ENCODE measurements at places on chromosomes 12 and 14.

GRCh38 chr14:98622208-98623051, 649.6 kb downstream of the BCL11B start:
- no peak for DNase-seq

- no peak for DNase-seq
Observed at GRCh38 chr12:12527820-12528296, 34.8 kb downstream of the DUSP16 start.

GRCh38 chr12:21940549-21941505, at the start of gene ABCC9:
ABCC9 (minus strand) TSS chr12:21941426; CDS start chr12:21936674, 4,752 bp downstream.
- DNase-seq = no peak

DNA sequence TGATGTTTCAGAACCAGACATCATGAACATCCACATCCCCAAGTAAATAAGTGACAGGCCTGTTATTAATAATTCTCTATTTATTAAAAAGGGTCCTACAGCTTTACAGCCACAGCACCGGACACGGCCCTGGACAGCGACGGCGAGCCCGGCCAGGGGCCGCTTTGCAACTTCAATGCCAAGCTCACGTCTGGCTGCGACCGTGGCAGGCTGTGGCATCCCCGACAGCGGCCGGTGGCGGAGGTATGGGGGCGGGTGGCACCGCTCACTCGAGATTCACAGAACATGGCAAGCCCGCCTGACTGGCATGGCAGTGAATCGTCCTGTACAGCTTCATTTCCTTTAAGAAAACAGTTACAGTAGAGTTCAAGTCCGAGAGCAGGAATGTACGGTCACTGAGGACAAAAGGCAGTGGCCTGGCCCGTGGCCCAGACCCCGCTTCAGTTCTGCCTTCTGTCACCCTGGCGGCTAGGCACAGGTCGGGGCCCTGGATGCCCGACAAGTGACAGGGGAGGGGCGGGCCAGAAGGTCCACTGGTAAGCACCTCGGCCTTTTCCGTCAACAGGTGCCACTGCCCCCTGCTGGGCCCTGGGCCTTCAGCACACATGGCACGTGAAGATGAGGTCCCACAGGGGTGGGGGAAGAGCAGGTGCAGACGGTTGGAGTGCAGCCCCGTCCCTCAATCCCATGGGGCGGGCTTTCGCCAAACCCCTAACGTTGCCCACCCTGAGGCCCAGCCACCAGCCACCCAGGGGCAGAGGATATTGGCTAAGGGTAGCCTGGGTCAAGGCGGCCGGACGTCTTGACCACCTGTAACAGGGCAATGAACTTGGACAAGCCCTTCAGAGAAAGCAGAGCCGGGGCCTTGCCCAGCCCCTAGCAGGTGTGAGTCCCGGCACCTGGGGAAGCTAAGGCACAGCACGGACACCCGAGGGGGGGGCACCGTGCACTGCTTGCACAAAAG, 30.3 kb downstream of the HIP1R start:
- no peak for DNase-seq

DNA sequence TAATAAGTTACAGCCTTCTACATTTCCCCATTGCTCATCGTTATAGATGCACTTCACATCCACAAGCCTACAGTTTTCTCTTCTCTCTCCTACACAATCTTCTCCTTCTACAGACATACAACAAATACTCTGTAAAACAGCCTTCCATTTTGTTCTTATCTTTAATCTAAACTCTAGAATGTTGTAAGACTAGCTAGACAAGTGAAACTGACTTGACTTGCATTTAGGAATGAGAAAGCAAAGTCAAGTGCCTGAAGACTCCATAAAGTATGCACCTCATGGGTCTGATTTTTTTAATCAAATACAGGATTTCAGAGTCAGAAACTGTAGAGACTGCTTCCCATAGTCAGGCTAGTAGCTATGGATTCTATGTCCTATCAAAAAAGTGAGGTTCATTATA, 190.3 kb downstream of the KLHL28 start:
- DNase-seq = no peak

- DNase-seq = no peak
Observed at GRCh38 chr12:109377139-109377685, 29.5 kb downstream of the MYO1H start.

DNA sequence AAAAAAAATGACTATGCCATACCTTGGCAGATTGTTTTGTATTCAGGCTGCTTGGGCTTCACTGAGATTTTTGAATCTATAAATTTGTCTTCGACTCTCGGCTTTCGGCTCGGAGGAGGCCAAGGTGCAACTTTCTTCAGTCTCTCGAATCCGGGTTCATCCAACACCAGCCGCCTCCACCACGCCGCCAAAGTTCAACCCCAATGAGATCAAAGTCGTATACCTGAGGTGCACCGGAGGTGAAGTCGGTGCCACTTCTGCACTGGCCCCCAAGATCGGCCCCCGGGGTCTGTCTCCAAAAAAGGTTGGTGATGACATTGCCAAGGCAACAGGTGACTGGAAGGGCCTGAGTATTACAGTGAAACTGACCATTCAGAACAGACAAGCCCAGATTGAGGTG, 12.4 kb upstream of the SPPL3 start:
- DNase-seq = no peak

DNA sequence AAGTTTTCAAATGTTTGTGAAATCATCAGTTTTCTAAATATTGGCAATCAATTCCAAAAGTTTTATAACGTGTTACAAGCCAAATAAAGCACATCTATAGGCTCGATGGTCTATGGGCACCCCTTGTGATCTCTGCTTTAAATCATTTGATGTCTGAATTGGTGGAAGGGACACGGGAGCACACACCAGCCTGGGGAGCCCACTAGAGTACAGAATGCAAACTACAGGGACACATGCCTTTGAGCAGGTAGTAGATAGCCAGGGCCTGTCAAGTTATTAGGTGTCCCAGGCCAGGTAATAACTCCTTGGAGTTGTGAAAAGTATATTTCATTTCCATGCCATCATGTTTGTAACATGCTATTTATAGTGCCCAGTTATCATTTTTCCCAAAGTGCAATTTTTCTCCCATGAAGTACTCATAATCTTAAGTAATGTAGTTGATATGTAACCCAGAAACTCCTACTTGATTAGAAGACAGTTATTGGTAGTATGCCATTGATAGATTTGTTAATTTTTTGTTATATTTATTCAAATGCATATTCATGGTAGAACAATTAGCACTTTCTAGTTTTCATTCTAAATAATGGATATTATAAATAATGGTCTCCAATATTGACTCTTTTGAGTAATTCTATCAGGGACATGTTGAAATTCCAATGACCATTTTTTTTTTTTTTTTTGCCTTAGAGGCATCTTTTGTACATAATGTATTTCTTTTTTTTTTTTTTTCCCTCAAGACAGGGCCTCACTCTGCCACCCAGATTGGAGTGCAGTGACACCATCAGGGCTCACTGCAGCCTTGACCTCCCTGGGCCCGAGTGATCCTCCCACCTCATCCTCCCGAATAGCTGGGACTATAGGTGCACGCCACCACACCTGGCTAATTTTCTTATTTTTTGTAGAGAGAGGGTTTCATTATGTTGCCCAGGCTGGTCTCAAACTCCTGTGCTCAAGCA, 96.9 kb upstream of the FGD4 start:
- no peak for DNase-seq

GRCh38 chr12:79415746-79416435, 274.9 kb downstream of the PAWR start:
- no peak for DNase-seq

DNA sequence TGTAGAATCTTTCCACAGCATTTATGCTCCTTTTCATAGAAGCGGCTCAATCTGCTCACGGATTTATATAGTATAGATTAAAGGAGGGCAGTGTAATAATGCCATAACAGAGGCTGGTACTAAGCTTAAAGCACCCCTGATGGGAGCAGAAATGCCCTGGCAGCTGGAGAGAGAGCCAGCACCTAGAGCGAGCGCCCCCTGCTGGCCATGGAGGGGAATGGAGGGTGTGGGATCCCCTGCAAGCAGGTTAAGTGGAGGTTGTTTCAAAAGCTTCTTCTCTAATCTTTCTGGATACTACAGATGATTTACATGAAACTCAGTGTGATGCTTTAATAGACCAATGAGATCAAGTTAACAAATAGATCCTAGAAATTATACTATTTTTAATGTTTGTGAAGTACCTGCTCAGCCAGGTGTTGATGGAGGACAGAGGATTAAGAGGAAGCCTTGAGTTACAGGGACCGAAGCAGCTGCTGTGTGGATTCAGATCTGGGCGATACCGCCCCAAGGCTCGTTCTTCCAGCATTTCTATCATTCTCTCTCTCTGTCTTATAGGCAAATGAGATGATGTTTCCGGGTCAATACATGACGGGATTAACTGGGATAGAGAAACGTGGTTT, 1519.3 kb upstream of the TMEM132C start:
- peak; percentile 6 for DNase-seq

DNA sequence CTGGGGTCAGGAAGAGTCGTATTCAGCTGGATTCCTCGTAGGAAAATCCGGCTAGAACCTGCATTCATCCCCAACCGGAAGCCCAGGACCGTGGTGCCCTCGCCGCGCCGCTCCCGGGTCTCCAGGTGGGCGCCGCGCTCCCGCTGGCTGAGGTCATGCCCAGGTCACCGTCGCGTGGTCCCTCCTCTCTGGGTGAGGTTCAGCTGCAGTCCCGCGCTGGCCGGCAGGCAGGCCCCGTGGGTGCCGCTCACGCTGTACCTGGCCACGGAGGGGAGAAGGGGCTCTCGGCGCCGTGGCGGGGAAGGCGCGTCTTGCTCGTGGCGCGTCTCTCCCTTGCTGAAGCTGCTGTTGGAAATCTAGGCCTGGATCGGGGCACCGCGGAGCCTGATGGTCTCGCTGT, 44.5 kb downstream of the LRTM2 start:
- DNase-seq = no peak

DNA sequence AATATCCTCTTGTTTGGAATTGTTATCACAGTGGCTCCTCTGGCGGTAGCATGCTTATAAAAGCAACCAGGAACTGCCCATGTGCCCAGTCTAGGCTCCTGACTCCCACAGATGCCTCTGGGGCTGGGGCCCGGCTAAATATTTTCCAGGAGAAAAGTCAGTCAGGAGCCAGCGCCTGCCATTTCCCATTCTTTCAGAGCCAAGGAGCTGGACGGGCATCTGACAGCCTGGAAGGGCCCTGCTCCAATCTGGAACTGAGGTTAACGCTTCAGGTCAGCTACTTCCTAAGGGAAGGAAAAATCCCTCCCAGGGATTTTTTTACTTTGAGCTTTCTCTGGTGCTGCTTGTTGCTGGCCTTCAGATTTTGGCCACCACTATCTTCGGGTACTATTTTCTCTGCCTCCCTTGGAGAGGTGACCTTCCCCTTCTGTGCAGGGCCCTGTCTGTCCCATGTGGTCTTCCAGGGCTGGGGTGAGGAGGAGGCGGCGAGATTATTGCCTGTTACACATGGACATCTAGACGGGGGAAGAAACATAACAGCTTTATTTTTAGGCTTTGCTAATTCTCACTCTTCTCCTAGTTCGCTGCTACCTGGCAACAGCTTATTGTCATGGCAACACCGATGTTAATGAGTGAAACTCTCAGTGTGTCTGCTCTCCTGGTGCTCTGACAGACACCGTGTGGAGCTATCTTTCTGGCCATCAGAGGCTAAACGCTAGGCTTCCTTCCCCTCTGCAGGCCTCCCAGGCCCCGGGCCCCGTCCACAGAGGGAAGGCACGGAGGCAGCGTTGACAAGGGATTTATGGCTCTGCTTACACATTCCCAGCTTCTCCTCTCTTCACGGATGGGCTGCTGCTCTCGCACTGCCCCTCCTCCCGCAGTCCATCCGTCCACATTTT, 160.4 kb downstream of the CACNA1C start:
- DNase-seq = no peak

DNA sequence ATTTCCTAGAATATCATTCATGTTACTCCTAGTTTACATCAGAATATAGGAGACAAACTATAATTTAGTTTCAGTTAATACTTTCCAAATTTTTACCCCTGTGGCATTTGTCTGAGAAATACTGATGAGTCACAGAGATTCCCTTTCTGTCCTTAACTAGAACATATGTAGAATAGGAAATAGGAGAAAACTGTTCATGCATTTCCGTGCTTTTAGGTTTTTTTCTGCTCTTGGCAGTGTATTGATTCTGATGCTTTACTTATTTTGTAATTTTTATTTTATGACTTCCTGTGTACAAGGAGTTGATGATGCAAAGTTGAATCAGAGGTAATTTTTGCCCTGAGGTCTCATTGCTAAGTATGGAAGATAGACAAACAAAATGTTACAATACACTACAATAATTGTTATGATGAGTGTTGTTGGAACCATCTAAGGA, 23.0 kb downstream of the MNAT1 start:
- peak; percentile 69 for DNase-seq

DNA sequence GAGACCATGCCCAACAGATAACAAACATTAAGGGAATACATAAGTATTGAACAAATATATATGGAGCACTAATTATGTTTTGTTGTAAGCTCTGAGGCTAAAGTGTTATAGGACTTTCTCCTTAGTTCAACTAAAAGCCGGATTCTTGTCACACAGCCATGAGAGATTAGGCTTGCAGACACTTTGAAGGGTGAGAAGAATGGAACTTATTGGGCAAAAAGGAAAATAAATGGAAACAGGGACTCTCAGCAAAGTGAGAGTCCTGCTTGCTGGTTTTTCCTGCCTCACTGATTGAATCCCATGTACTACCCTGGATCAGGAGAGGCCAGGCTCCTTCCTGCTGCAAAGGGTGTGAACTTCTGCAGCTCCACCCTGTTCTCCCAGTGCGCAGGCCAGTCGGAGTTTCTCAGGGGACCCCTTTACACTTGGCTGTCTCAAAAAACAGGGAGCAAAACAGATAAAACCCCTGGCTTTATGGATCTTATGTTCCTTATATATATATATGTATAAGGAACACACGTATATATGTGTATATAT, 77.1 kb upstream of the FUT8 start:
- no peak for DNase-seq

DNA sequence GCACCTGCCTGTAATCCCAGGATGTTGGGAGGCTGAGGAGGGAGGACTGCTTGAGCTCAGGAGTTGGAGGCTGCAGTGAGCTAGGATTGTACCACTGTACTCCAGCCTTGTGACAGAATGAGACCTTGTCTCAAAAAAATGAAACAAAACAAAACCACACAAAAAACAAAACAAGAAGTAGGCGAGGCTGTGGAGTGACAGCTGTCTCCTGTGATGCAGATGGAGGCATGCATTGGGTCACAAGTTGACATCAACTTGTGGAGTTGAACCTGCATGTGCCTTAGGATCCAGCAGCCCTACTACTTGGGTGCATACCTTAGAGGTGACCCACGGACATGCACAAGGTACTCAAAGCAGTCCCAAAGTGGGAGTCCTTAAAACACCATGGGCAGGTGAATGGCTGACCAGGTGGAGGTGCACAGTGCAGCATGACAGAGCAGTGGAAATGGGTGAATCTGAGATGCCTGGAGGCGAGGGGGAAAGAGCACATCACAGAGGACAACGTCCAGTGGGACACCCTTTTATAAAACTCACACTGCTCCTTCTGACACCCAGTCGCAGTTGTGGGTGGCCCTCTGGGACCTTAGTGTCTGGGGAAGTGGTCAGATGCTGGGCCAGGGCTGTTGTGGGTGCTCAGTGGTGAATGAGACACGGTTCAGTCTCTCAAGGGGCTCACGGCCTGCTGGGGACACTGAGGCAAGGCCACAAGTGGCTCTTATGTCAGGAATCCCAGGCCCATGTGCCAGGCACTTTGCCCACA, 12.7 kb downstream of the PLBD2 start:
- no peak for DNase-seq

- DNase-seq = peak; percentile 75
Observed at GRCh38 chr14:102323102-102323501, 3.6 kb downstream of the ZNF839 start.

- DNase-seq = no peak
Observed at GRCh38 chr12:57183939-57184725, 32.5 kb upstream of the NXPH4 start.
